ENCODE measurements at places on chromosomes 4 and X. TPM values are rescaled to one million over a fixed set of nuclear protein-coding genes. Genes with fewer than 3 reads are reported as not detected.

SPIN2A gene
- 3.7 TPM for total RNA-seq

CPLX1 gene
- not detected for total RNA-seq

SLC10A6 gene
- total RNA-seq: 0.52 TPM

TACR3 gene
- total RNA-seq: 4.2 TPM

NR0B1 gene
- under 0.01 TPM for total RNA-seq

GYG2 gene
- total RNA-seq: 7.8 TPM

IL13RA2 gene
- total RNA-seq: 1.0 TPM

GAGE2A gene
- not detected for total RNA-seq

AWAT2 gene
- total RNA-seq: not detected

FGG gene
- 4.7 TPM for total RNA-seq

DTHD1 gene
- under 0.01 TPM for total RNA-seq

CT45A3 gene
- total RNA-seq: not detected

CNOT6L gene
- total RNA-seq: 31.3 TPM

TRIM61 gene
- 2.6 TPM for total RNA-seq

ELF4 gene
- 5.7 TPM for total RNA-seq

ARAP2 gene
- 2.6 TPM for total RNA-seq

SLC38A5 gene
- total RNA-seq: 6.3 TPM

OR13H1 gene
- not detected for total RNA-seq

BDH2 gene
- 23.0 TPM for total RNA-seq

RNF175 gene
- not detected for total RNA-seq

ETDB gene
- not detected for total RNA-seq

APELA gene
- not detected for total RNA-seq

H2BW1 gene
- not detected for total RNA-seq

NUDT11 gene
- total RNA-seq: 3.7 TPM

DNAAF6 gene
- not detected for total RNA-seq

MECP2 gene
- 10.4 TPM for total RNA-seq

SLC4A4 gene
- 13.0 TPM for total RNA-seq

EDNRA gene
- total RNA-seq: 41.8 TPM

NPNT gene
- total RNA-seq: 74.1 TPM

CFI gene
- 5.7 TPM for total RNA-seq

GLRA2 gene
- 1.0 TPM for total RNA-seq

XKRX gene
- total RNA-seq: under 0.01 TPM

PWWP3B gene
- 23.0 TPM for total RNA-seq

VSIG4 gene
- 37.1 TPM for total RNA-seq

GUCY1A1 gene
- 19.8 TPM for total RNA-seq

NSUN7 gene
- total RNA-seq: 2.6 TPM

USP17L22 gene
- total RNA-seq: not detected

H2BW2 gene
- total RNA-seq: not detected

SLC30A9 gene
- 27.1 TPM for total RNA-seq

ZNF732 gene
- 1.6 TPM for total RNA-seq

TMSB15A gene
- total RNA-seq: 6.3 TPM
